A549 treated with AZD2906 at 1 μM for 4 hours (cell line): ENCODE measurements at places on chromosomes 6 and 20. TPM values are rescaled to one million over a fixed set of nuclear protein-coding genes. Genes with fewer than 3 reads are reported as not detected.

Gene WFDC10B
- total RNA-seq, result not detected in 5 replicates

Gene IPCEF1
- total RNA-seq, result 0.05 to 0.09 TPM (median 0.07 TPM) in 5 replicates

Gene SEMG1
- not detected in 5 replicates for total RNA-seq

Gene ZBTB12
- total RNA-seq, result 2.9 to 4.5 TPM (median 3.8 TPM) in 5 replicates

Gene NKX2-4
- total RNA-seq, result not detected in 5 replicates

Gene PRND
- not detected in 5 replicates for total RNA-seq

Gene PRPH2
- total RNA-seq, result not detected in 5 replicates

Gene TRIM38
- 1.5 to 2.0 TPM (median 1.7 TPM) in 5 replicates for total RNA-seq

Gene RBPJL
- not detected in 5 replicates for total RNA-seq

Gene ERVFRD-1
- total RNA-seq, result not detected in 5 replicates

Gene PRL
- not detected in 5 replicates for total RNA-seq

Gene PTCHD4
- total RNA-seq, result 0.02 to 0.05 TPM (median 0.04 TPM) in 4 of 5 replicates, not detected in the other

Gene TREM2
- 0.07 TPM in 1 of 5 replicates, not detected in the others for total RNA-seq

Gene GJA10
- not detected in 5 replicates for total RNA-seq
